GM12892 (cell line): ENCODE measurements at places on chromosomes 1 and 21.
A peak's percentile ranks its signal among the peaks of the same experiment; 100 is the strongest.

DNA sequence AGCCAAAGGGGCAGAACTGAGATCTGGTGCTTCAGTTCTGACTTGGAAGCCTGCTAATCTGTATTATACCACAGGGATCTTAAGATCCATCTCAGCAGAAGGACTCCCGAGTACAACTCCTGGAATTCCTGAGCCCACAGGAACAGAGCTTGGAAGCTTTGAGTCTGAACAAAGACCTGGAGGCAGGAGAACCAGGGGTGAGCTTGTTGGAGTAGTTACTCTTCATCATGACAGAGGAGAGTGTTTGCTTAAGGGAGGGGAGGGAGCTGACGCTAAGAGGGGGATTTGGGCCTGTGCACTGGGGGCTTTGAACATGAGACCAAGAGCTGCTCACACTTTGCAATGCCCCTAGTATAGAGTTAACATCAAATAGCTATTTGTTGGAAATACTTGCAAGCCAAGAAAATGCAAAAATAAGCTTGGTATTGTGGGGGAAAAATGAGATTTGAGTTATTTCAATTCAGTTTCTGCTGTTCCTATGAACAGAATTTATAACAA is 41.1 kb upstream of the TRABD2B start:
- no peak for DNase-seq

DNA sequence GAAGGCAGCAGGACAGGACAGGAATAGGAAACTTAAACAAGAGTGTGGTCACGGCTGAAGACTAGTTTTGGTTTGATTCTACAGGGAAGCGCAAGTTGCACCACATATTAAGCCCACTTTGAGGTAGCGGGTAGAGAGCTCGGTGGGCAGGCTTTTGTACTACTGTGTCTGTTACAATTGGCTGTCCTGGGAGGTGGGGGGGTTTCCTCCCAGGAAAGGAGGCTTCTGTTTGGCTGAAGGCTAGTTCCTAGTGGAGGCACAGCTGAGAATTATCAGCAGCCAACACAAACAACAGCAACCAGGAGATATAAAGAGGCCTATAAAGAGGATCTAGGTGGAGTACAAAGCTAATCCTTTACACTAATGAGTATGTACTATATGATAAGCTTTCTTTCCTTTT is 62.7 kb downstream of the ZNF648 start:
- DNase-seq = no peak

DNA sequence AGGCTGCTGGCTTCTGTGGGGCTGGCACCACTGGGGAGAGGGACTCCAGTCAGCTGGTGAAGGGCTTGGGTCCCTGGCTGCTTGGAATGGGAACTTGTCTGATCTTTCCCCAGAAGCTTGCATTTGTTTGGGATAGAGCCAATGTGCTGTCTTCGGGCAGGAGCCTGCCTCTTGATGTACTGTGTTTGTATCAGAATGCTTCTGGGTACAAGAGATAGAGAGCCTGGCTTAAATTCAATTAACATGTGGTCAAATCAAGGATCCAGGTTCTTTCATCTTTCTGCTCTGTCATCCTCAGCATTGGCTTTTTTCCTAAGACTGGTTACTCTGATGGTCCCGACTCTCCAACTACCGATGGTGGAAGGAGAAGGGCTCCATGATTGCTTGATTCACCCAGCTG is 16.0 kb upstream of the PROK1 start:
- no peak for DNase-seq

- no peak for DNase-seq
Measured at GRCh38 chr1:234609691-234610042, 311 bp downstream of the IRF2BP2 start.

- DNase-seq = no peak
Measured at GRCh38 chr21:25871566-25871965, 136.8 kb downstream of the GABPA start.

GRCh38 chr1:203190949-203191348 is 4.4 kb upstream of the CHI3L1 start:
- no peak for DNase-seq

- DNase-seq = no peak
Measured at GRCh38 chr1:44010935-44011471, 19.6 kb downstream of the CCDC24 start.

GRCh38 chr1:23044035-23044434 is 24.8 kb downstream of the KDM1A start:
- DNase-seq = no peak

- no peak for DNase-seq
Measured at GRCh38 chr1:206953626-206954025, 7.4 kb upstream of the PIGR start.

GRCh38 chr1:41811051-41811795 is 107.5 kb downstream of the HIVEP3 start:
- no peak for DNase-seq

- no peak for DNase-seq
Measured at GRCh38 chr1:50527249-50527986, 104.2 kb upstream of the DMRTA2 start.

- DNase-seq = no peak
Measured at GRCh38 chr1:32830092-32830852, 12.8 kb downstream of the S100PBP start.

DNA sequence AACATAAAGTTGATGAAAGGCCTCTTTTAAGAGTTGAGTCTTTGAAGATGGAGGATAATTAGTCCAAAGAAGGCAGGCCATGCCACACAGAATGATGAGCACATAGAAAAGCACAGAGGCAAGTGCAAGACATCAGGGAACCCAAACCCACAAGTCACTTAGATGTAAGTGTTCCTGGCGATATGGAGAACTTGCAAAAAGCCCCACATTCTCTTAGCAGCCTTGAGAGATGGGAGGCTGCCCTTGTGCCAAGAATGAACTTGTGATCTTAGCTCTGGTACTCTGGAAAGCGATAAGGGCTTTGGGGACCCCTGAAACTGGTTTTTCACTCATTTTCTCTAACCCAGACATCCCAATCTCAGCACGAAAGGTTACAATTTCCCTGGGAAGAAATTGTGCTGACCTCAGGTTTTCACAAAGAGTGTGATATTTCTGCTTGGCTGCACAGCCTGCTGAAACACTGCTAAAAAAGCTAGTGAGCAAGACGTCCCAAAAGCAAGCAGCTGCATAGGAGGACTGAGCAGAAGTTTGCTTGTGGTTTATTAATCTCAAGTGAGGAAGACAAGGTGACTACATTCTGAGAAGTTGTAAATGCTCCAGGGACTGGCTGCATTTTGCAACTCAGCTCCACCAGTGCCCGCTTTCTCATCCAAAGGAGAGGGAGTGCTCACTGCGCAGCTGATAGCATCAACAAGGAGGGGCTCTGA is 496.9 kb upstream of the CAMK1G start:
- no peak for DNase-seq

- no peak for DNase-seq
Measured at GRCh38 chr1:40794974-40795715, 11.6 kb downstream of the KCNQ4 start.

GRCh38 chr1:160776178-160776577 is 19.8 kb upstream of the LY9 start:
- DNase-seq = no peak

DNA sequence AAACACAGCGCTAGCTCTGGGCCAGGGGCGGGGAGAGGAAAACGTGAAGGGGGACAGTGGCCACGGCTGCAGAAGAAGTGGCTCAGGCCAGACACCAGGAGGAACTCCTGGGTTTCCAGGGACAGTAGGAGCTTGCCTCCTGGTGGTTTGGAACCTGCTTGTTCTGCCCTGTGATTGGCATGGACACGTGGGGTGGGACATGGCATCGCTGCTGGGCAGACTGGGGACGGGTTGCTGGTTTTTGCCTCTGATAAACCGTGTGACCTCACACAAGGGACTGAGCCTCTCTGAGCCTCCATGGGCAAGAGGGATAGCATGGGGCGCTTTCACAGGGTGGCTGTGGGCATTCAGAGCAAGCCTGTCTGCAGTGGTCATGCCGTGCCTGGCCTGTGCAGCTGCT is 7.5 kb upstream of the PLCH2 start:
- DNase-seq = no peak

GRCh38 chr1:203860396-203861025 is 888 bp upstream of the SNRPE start:
- no peak for DNase-seq

DNA sequence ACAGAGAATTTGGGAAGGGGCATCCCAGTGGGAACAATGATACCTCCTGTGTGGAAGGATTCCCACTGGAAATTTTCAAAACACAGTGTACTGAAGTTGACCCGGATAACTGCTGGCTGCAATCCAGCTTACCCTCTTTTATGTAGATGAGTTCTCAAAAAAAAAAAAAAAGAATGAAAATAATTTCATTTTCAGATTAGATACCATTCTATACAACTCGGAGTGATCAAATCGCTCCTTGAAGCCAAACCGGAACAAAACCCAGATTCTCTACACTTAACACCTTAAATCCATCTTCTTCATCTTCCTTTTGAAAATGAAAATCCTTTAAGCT is 69.1 kb downstream of the KAZN start:
- no peak for DNase-seq

DNA sequence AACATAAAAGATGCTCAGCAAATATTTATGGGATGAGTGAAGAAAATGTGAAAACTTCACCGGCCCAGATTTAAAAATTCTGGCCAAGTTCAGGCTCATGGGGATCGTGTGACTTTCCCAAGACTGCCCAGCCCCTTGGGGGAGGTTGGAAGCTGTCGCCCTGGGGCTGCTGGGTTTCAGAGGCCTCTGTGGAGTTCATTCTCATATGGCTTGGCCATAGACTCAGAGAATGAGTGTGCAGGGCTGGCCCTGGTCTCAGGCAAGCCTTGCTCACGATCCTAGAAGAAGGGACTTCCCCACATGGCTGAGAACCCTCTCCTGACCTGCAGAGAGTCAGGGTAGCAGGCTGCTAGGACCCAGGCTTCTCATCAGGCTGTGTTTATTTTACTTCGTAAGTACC is 24.6 kb downstream of the PADI2 start:
- peak; percentile 43 for DNase-seq

- no peak for DNase-seq
Measured at GRCh38 chr21:17981060-17981740, 162.0 kb upstream of the C21orf91 start.

- no peak for DNase-seq
Measured at GRCh38 chr1:98292994-98293393, 368.5 kb upstream of the SNX7 start.

- no peak for DNase-seq
Measured at GRCh38 chr1:61124078-61124477, 41.7 kb downstream of the NFIA start.

- DNase-seq = no peak
Measured at GRCh38 chr1:114009393-114009792, 30.1 kb downstream of the OLFML3 start.

- DNase-seq = no peak
Measured at GRCh38 chr1:6745073-6745472, 40.2 kb upstream of the CAMTA1 start.

GRCh38 chr1:27523337-27524020 is 33.5 kb upstream of the WASF2 start:
- DNase-seq = no peak

DNA sequence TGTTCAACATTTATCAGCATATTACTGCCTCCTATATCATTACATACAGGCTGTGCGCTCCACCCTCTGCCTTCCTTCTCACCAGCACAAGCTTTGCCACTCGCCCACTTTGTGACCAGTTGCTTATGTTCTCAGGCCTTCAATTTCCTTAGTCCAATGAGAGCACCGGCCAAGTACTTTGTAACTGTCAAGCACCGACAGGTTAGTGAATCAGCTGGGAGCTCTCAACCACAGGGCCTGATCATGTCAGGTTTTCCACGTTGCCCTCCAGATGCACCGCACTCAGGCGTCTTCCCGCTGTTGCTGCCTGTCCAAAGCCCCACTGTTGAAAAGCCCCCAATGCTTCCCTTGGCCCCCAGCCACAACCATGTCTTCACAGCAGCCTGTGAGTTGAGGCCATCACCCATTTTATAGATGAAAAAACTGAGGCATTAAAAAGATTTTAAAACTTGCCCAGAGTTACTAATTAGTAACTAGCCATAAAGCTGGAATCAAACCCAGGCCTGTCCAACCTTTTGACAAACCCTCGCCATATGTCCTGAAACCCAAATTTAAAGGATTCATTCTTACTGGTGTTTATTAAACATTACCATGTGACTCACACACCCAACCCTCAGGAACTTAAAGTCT is 3.4 kb upstream of the KCNN3 start:
- no peak for DNase-seq

DNA sequence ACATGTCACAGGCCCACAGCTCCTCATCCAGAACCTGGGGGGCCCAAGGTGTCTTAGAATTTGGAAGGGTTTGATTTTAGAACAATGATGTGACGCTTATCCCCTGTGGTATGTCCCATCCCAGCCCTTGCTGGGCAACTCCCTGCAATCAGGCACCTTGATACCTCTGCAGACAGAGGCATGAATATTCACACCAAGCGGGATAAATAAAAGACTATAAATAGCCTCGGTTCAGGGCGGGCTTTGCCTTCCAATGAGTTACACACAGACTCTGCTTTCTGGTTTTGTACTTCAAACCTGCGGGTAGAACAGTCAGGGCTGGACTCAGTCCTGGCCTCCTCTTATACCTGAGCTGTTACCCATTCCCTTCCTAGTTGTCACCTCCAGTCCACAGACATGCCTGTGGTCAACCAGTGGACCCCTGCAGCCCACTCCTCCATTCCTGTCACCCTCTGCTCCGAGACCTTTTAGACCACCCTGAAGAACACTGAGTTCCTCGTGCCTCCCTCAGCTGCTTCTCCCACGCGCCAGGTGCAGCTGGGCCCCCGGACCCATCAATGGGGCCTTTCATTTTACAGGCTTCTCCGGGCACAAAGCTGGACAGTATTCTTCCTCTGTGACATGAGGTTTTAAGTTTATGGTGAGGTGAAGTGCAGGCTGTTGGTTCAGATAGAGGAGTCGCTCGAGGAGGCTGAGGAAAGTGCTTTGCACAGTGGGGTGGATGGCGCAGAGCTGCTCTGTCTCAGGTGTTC is 120.1 kb upstream of the TNR start:
- DNase-seq = no peak

DNA sequence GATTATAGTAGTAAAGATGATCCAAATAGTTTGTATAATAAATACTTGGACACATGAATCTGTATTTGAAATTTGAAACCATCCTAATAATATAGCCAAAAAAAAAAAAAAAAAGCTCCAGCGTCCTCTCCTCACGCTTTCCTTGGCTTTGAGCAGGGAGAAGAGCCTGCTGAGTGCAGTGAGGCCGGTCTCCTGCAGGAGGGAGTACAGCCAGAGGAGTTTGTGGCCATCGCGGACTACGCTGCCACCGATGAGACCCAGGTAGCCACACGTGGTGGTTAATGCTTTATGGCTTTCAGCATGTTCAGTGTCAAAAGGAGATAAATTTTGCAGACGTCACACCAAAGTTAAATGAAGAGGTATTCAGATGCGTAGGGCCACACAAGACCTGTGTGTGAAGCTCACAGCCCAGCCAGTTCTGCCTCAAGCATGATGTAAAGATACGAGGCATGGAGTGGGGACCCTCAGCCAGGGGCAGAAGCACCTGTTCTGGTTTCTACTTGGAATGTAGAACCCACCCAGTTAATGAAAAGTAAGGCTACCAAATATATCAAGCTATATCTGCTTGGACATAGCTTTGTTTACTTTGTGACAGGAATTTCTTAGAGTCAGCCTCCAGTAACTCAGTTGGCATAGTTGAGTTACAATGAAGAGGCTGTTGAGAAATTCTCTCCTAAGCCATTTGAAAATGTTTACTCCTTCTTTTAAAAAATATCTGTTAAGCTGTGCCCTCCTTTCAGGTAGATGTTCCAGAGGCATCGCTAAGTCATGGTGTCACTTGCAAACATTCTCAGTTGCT is 8.1 kb downstream of the PRMT2 start:
- DNase-seq = no peak
